ENCODE measurements at places on chromosomes 4 and X.

GRCh38 chr4:144851948-144852347 is 206.0 kb downstream of the HHIP start:
- DNase-seq = no peak

- no peak for DNase-seq
These were observed 36.9 kb downstream of the DCHS2 start for GRCh38 chr4:154454710-154455109.

DNA sequence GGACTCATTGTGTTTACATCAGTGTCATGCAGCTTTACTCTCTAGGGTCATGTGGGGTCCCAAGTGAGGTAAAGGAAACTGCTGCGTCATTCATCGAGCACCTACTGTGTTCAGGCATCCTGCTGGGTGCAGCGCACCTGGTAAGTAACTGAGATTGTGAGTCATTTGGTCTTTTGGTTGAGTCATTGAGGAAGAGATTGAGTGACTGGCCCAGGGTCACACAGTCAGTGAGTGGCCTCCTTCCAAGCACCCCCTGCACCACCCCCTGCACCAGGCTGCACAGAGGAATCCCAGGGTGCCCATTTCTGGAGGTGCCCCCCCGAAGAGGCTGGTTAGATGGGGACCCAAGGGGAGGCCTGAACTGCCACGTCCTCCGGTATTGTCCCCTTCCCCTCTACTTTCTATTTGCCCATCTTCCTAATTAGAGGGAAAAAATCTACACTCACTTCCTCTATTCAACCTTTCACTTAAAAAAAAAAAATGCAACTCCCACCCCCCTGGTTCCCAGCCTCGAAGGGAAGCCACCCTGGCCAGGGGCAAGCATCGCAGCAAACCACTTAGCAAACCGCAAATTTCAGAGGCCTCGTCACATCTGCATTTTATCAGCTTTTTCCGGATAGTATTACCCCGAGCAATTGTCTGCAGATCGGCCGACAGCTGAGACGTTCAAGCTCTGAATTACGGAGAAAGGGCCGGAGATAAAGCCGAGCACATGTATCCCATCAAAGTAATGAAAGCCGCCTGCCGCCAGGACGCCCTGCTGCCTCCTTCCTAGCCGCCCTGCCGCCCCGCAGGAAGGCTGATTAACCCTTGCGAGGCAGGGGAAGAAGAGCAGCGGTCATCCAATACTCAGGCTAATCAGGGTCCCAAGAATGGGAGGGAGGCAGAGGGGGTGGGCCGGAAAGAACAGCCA is 96.3 kb upstream of the MSX1 start:
- no peak for DNase-seq

DNA sequence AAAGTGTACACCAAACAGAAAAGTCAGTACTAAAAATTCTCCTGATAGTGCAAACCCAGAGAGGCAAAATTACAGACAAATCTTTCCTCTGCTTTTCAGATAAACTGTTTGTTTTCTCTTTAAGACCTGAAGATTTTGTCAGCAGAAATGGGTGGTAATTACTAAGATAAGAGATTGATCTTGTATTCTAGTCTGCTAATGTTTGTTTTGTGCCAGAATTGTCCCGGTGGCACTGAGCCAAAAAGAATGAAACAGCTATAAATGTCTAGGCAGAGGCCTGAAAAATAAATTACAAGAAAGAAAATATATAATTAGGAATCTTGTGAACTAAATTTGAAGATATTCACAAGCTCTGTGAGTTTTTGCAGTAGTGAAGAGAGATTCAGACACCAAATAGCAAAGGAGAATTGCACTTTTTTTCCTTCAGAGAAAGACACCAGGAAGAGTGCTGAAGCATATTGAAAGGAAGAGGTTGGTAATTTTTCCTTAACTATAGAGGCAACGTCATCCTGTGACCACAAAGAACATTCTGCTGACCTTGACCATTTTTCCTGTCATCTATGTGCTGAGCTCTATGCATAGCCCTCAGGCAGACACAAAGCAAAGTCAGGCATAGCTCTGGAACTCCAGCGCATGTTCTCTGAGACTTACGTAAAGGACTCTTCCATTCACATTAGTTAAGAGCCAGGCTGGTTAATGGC is 314.5 kb upstream of the RASGEF1B start:
- no peak for DNase-seq

- DNase-seq = no peak
These were observed 197.6 kb upstream of the FAM9B start for GRCh38 chrX:9231491-9231890.

DNA sequence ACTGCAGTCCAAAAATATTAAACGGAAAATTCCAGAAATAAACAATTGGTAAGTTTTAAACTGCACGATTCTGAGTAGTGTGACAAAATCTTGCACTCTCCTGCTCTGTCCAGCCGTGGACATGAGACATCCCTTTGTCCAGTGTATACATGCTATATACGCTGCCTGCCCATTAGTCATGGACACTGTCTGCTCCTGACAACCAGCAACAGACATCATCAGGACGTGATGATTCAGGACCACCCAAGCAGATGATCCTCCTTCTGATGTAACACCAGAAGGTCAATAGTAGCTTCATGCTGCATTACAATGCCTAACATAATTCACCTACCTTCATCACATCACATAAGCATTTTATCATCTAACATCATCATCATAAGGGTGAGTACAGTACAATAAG is 36.3 kb downstream of the ATRX start:
- DNase-seq = no peak

- DNase-seq = no peak
These were observed 299.5 kb upstream of the KLF3 start for GRCh38 chr4:38364383-38364963.

- no peak for DNase-seq
These were observed 20.1 kb downstream of the ATP10D start for GRCh38 chr4:47505147-47505546.

- DNase-seq = no peak
These were observed 406.8 kb downstream of the SLITRK2 start for GRCh38 chrX:146224442-146224841.

GRCh38 chrX:75228854-75229253 is 45.0 kb upstream of the UPRT start:
- no peak for DNase-seq

GRCh38 chrX:39752815-39753214 is 344.9 kb downstream of the BCOR start:
- DNase-seq = no peak

Measured in D341Med (cell line).